ENCODE measurements at places on chromosomes 7 and 10. TPM values are rescaled to one million over a fixed set of nuclear protein-coding genes. Genes with fewer than 3 reads are reported as not detected.

DNA sequence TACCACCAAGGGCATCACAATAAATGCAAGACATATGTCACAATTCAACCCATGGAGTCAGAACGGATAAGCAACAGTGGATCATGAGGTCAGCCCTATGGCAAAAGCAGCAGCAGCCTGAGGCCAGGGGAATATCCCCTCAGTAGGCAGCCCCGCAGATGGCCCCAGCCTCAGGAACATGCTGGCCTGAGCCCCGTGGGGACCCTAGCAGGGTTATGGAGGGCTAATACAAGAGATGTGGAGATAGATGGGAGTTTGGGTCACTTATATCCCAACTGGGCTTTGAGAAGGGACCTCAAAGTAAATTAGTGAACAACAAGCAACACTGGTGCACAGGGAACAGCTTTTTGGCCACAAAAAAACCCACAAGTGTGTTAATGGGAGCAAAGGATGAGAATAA is 9.1 kb downstream of the TMEM72 start:
- no peak overlapping the region for H3K4me3 ChIP-seq
- peaks cover 5% of the 10 kb centered on the region for H3K4me1 ChIP-seq
- H3K27me3 ChIP-seq, result no peaks in the 10 kb centered on the region

- no peaks in the 10 kb centered on the region for H3K36me3 ChIP-seq
- H3K4me1 ChIP-seq, result no peaks in the 10 kb centered on the region
- H3K4me3 ChIP-seq, result no peak overlapping the region
Observed at GRCh38 chr10:75528392-75528791, 97.0 kb downstream of the LRMDA start.

Gene OR2A42
- total RNA-seq, result not detected

Gene MYL10
- not detected for total RNA-seq

Gene KCP
- total RNA-seq, result 11.7 TPM

Gene CLEC5A
- total RNA-seq, result not detected

Gene CCL24
- total RNA-seq, result not detected

Data from Karpas-422 (cell line).